T-cell (primary cell): ENCODE measurements at places on chromosomes 16 and 17.

GRCh38 chr16:74695450-74696422 lies 4.9 kb downstream of the MLKL start:
- peak; percentile 52 for DNase-seq

DNA sequence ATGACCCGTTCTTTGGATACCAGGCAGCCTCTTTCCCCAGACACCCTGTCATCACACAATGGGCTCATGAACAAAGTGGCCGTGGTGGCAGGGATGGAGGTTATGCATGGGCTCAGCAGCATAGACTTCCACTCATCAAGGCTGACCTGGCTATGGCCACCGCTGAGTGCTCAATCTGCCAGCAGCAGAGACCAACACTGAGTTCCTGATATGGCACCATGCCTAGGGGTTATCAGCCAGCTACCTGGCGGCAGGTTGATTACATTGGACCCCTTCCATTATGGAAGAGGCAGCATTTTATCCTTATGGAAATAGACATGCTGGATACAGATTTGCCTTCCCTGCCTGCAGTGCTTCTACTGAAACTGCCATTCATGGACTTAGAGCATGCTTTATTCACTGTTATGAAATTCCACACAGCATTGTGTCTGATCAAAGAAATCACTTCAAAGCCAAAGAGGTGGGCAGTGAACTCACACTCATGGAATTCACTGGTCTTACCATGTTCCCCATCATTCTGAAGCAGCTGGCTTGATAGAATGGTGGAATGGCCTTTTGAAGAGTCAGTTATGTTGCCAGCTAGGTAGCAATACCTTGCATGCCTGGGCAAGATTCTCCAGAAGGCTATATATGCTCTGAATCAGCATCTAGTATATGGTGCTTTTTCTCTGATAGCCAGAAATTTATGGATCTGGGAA lies 160.6 kb downstream of the PRKCB start:
- DNase-seq, result no peak

- DNase-seq, result no peak
These were observed 9.7 kb downstream of the ZNF19 start for GRCh38 chr16:71479420-71479819.

DNA sequence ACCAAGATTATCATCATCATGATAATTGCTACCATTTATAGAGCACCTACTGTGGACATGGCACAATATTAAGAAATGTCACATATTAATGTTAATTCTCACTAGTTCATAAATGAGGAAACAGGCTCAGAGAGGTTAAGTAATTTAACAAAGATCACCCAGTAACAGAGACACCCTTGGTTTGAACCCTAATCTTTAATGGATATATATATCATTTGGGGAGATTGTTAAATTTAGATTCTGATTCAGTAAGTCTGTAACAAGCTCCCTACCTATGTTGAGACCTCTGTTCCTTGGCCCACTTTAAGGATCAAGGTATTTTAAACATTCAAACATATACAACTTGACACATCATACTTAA lies 804 bp upstream of the TMEM100 start:
- no peak for DNase-seq

DNA sequence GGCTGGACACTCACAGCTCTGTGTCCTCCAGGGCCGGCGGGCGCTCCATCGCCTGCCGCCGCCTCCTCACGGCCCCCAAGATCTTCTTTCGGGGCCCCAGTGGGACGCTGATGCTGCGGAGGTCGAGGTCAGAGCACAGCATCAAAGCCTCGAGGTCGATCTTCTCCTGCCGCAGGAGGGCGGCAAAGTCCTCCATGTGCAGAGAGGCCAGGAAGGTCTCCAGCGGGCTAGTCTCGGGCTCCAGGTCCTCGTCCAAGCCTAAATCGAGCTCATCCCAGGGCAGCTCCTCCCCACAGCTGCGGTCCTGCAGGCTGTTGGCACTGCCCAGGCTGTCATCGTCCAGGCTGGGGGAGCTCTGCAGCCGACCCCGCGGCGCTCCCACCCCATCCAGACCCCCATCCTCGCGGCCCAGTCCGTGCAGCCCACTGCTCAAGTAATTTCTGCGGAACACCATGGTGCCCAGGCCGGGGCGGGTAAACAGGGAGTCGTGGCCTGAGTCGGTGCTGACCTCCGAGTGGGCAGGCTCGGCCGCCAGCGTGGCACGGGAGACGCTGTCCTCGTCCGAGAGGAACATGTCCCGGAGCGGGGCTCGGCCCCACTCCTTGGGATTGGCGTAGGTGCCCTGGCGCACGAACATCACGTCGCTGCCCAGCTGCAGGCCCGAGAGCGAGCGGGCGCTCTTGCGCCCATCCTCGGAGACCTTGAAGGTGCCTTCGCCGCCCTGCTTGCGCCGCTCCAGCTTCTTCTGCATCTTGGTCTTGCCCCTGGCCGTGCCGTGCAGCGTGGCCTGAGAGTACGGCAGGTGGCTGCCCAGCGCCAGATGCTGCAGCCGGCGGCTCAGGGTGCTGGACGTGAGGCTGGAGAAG lies 3.4 kb downstream of the USH1G start:
- no peak for DNase-seq
